ENCODE measurements at places on chromosomes 4 and X.
A peak's percentile ranks its signal among the peaks of the same experiment; 100 is the strongest.

DNA sequence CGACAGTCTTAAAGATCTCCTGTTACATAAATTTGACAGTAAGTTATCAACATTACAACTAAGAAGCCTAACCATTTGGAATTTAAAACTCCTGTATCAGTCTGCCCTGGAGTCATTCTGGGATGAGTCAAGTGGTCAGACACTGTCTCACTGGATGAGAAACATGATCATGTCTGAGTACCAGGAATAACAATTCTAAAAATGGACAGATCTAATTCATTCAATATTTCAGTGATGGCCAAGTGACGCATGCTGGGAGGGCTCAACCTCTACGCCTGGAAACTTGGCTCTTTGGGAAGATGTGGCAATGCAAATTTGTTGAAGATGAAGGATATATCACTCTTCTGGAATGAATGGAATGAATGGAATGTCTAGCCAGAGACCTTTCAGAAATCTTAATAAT, 1427.2 kb downstream of the STIM2 start:
- no peak for DNase-seq

DNA sequence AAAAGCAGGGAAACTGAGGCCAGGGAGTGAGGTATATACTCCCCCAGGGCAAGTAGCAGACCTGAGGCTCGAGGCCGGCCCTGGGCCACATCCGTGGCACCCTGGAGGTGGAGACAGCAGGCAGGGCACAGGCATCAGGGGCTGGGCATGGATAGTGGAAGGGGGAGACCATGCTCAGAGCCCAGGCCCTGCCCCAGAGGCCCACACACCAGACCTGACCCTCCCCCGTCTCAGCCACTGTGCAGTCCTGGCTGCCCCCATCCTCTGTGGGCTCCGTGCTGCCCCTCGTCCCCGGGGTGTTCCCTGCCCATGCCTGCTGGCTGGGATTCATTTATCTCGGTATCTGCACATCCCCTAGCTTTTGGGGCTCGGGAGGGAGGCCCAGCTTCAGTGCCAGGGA, 103.1 kb upstream of the NKX1-1 start:
- no peak for DNase-seq

GRCh38 chrX:13077168-13077567, 32.7 kb upstream of the FAM9C start:
- DNase-seq, result no peak

DNA sequence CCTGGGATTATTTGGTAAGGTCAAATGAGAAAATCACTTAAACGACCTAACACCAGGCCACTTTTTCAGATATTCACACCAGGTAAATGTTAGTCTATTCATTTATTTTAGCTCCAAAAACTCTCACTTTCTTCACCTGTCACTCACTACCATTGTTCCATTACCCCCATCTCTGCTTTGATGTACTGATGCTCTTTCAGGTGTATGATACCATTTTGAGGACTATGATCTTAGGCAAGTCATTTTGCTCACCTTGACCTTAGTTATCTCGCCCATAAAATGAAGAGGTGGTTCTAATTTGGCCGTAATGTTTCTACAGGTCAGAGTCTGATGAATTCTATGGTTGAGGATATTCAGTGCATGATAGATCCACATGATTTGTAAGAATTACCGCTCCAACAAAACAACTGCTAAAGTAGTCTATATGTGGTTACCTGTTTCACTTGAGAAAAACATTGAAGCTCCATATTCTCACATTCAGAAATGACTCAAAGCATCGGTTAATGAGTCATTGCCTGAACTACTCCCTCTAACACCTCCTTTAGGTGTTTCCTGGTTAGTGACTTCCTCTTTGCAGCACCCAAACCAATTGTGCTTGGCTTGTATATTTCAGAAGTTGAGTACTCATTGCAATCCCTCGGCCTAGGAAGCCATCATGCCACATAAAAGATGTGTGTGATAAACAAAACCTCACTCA, 4.5 kb downstream of the DTHD1 start:
- peak; percentile 16 for DNase-seq

DNA sequence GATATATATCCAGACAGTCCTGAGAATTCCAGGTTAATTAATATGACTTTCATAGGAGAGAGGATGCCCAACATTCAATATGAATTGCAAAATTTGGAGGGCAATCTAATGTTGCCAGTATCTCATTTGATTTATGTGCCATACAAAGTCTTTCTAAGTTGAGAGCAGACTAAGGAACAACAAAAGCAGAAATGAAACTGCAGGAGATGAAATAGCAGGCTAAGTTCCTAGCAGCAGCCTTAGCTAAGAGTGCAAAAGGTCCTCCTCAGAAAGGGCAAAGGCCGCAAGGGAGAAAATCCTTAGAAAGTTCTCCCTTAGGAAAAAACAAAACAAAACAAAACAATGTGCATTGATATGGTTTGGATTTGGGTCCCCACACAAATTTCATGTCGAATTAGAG, 602.9 kb upstream of the HTR2C start:
- DNase-seq, result no peak

GRCh38 chr4:55635282-55635681, 816 bp downstream of the NMU start:
- no peak for DNase-seq

GRCh38 chrX:136061286-136061685, 76.1 kb downstream of the SLC9A6 start:
- no peak for DNase-seq

DNA sequence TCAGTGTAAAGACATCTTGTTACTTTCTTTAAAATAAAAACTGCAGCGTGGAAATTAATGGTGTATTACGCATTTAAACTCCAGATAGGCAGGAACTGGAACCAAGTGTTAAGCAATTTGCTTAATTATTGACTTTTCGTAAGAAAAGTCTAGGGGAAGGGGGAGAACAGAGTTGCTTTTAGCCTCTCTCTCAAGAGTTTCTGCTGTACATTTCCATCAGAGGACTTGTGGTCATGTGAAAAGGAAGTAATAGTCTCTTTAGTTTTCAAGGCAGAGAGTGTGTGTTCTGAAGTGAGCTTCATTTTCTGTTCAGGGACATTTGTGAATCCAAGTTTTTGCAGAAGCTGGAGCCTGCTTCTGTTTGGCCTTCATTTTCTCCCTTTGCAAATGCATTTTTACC, 127.2 kb downstream of the UBE2K start:
- no peak for DNase-seq

GRCh38 chrX:27680726-27681125, 90.6 kb downstream of the DCAF8L2 start:
- no peak for DNase-seq

GRCh38 chrX:131060147-131060546, 2.0 kb downstream of the ARHGAP36 start:
- no peak for DNase-seq

GRCh38 chrX:134543288-134543687, 83.3 kb downstream of the HPRT1 start:
- no peak for DNase-seq

GRCh38 chr4:146232131-146232722, 17.9 kb downstream of the REELD1 start:
- no peak for DNase-seq

DNA sequence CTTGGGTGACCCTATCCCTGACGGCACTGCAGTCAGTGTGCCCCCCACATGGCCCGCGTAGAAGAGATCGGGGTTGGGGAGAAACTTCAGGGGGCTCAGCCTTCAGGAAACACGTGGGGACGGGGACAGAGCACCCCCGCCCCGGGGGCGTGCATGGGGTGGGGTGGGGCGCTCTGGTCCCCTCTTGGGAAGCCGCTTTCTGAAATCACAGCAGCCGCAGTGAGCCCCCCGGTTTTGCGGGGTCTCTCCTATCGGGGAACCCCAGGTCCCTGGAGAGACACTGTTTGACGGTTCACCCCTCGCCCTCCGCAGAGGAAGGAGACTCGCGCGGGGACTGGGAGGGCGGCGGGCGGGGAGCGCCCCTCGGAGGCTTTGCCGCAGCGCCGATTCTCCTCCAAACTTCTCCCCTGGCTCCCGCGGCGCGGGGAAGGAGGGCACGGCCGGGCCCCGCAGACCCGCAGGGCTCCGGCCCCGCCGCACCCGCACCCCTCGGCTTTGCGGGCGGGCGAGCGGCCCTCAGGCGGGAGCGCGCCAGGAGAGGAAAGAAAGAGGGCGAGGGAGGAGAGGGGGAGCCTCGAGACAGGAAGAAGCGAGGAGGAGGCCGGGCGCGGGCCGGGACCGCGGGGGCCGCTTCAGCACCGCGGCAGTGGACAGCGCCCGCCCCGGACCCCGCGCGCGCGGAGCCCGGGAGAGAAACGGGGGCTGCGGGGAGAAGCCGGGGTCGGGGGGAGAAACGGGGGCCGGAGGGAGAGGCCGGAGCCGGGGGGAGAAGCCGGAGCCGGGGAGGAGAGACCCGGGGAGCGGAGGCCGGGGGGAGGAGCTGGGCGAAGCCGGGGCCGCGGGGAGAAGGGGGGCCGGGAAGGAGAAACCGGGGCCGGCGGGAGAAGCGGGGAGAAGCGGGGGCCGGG, 612 bp downstream of the CPLX1 start:
- DNase-seq, result no peak

- DNase-seq, result no peak
Measured at GRCh38 chr4:2045518-2045951, 13.6 kb upstream of the NAT8L start.

- no peak for DNase-seq
Measured at GRCh38 chr4:182789529-182789928, 127.7 kb downstream of the DCTD start.

- no peak for DNase-seq
Measured at GRCh38 chrX:70402721-70403120, 20.4 kb upstream of the GDPD2 start.

DNA sequence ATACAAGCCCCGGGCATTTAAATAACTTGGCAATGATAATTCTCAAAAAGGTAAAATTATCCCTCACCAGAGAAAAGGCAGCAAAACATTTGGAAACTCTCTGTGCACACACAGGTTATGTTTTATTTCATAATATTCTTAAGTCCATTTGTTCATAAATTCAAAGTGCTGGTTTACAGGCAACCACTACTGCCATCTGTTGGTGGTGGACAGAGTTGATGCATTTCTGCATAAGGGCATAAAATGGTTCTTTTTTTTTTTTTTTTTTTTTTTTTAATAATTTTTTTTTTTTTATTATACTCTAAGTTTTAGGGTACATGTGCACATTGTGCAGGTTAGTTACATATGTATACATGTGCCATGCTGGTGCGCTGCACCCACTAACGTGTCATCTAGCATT, 31.5 kb upstream of the IL21 start:
- no peak for DNase-seq

DNA sequence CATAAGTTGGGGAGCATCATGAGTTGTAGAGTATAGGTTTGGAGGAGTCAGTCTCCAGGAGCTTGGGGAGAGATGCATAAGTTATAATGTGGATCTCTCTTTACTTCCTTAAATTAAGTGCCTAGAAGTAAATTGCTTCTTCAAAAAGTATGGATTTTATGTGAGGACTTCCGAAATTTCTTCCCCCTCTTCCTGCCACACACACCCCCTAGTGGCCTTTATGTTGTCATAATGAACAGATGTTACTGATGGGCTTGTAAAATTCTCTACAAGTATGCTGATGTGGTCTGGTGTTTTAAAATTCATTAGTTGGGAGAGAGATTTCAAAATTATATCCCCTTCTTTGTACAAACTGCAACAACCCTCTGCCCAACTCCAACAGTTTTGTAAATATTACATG, 2.3 kb upstream of the METTL14 start:
- no peak for DNase-seq

GRCh38 chr4:26936284-26937065, 75.8 kb downstream of the STIM2 start:
- no peak for DNase-seq

DNA sequence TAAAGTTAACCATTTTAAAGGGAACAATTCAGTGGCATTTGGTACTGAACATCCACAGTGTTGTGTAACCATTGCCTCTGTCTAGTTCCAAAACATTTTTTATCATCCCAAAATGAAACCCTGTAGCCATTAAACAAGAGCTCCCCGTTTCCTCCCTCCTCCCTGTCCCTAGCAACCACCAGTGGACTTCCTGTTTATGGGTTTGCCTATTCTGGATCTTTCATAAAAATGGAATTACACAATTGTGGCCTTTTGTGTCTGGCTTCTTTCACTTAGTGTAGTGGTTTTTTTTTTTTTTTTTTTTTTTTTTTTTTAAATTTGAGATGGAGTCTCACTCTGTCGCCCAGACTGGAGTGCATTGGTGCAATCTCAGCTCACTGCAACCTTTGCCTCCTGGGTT, 11.6 kb downstream of the RBMX2 start:
- no peak for DNase-seq

DNA sequence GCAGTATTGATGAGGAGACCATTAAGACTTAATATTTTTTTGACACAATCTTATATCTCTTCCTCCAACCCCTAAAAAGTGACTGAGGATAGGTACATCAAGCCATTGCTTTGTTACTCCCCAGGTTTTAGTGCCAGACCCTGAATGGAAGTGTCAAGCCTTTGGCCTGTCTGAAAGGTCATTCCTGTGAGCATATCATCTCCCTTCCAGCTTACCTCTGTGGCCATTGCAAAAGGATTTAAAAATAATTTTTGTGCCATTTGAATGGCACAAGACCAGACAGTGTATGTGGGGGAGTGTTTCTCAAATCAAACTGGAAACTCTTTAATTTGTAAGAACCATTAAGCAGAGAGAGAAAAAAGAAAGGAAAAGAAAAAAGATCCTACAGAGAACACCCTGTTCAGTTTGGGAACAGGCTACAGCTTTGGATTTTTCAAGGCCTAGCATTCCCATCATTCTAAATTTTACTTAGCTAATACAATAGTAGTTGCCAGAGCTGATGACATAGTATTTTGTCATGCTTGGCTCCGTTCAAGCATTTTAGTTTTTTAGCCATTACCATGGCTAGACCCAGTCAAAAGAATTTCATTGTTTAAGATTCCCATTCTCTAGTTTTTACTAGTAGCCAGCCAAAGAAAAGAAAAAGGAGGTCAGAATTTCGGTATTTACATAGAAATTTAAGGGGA, 49.6 kb downstream of the HPF1 start:
- DNase-seq, result no peak

- DNase-seq, result no peak
Measured at GRCh38 chr4:4803216-4803911, 56.1 kb upstream of the MSX1 start.

- no peak for DNase-seq
Measured at GRCh38 chrX:10233173-10233572, 76.4 kb downstream of the CLCN4 start.

Measured in stimulated activated CD8-positive, alpha-beta memory T cell treated with anti-CD3 and anti-CD28 coated beads, Interleukin-4, amount 100 ng/mL, for 1 hour (primary cell).